KBM-7 (cell line): ENCODE measurements at places on chromosomes 5 and 9.

DNA sequence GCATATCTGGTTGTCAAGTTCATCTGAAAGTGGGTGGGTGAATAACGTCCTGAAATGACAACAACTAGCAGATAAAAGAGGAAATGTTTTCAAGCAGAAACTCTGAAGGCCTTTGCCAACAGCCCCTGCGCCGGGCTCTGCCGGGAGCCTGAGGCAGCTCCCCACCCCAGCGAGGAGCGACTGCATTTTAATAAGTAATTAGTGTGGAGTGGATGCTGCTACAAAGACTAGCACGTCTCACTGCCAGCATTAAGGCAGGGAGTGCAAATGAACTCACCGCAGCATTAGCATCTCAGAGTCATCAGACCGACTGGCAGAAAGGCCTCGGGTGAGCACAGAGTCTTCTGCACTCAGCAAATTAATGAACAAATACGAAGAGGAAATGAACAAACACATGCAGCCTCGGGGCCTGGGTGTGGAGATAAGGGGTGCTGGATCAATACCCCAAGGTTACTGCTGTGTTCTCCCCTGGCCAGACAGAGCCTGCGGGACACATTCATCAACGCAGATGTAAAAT, 63.8 kb downstream of the VAV2 start:
- DNase-seq: no peak

- peak; percentile 73 for DNase-seq
Observed at GRCh38 chr5:54313311-54314270, 3.2 kb upstream of the ARL15 start.

DNA sequence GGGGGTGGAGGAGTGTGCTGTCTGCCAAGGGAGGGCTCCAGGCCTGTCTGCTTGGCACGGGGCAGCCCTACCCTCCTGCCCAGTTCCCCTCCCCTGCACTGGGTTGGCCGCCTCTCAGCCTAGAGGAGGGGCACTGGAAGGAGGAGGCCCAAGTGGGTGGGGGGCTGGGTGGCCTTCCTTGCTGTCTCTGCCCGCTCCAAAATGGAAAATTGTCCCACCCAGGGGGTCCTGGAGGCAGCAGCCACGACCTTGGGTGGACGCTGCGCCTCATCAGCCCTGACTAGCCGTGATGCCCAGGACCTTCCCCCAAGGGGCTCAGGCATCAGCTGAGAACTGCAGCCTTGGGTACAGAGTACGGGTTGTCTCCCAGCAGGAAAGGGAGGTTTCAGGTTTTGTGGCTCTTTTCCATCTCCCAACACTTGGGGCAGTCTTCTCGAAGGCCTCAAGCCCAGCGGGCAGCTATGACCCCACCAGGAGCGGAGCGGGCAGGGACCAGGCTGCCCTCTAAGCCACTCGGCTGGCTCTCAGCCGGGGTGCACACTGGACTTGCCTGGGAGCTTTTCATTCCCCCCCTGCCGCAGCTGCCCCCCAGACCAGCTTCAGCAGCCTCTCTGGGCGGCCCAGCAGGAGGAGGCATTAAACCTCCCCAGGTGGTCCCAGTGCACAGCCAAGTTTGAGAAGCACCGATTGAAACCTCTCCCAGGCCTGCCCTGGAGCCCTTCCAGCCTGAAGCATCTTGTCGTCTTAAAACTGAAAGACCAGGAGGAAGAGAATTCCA, 20.6 kb downstream of the NTNG2 start:
- DNase-seq: no peak

DNA sequence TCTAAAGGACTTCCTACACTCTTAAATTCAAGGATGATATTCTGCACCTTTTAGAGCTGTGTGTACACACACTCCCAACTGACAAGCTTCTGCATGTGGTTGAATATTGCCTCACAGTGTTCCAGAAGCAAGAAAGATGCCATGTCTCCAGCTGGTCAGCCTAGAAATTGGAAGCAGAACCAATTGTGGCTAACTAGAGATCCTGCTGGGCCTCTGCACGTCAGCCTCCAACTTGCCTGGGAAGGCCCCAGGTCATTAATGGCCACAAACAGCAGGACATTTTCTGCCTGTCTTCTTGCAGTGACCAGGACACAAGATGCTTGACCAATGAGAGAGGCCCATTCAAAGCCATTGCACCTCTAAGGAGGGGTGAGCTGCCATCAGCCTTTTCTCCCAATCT, 571.9 kb upstream of the BRINP1 start:
- no peak for DNase-seq

GRCh38 chr5:133006653-133007052, 19.7 kb downstream of the ZCCHC10 start:
- no peak for DNase-seq

GRCh38 chr9:132183715-132184114, 21.9 kb downstream of the NTNG2 start:
- no peak for DNase-seq

DNA sequence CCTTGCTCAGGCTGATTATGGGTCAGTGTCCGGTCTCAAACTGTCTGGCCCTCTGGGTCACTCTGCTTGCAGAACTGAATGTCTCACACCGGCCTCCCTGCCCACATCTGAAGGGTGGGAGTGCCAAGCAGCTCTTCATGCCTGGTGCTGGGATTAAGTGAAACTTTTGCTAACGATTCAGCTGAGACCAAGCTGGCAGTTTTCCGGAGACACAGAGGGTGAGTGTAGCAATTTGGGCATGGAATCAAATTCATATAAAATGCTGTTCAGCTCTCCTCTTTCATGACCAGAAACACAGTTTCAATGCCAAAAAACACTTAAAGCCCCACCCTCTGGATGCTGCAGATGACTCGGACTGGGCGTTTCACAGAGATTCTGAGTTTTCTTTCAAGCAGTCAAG, 207.5 kb downstream of the NXNL2 start:
- no peak for DNase-seq

DNA sequence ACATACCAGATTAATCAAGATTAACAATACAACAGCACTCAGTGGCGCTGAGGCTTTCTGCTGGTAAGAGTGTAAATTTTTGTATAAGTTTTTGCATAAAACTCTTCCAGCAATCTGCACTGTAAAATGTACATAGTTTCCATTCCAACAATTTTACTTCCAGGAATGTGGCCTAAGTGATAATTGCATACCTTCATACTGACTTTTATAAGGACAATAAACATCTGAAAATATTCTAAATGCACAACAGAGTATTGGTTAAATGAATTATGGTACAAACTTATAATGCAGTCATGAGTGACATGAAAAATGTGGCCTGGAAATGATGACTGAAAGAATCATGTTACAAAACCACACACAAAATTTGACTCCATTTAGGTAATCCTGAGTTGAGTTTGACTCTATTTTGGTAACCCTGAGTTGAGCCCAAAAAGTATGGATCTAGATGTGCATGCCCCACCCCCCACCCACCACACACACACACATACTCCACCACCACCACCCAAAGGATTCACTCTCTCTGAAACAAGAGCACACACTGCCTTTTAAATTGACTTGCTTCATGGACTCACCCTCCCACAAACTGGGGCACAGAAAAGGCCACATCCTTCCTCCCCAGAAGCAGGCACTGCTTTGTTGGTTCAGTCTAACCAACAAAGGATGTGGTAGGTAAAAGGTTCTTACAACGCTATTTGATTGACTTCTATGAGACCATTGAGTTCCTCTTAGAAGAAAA, 137.6 kb downstream of the SUSD1 start:
- DNase-seq: peak; percentile 94

DNA sequence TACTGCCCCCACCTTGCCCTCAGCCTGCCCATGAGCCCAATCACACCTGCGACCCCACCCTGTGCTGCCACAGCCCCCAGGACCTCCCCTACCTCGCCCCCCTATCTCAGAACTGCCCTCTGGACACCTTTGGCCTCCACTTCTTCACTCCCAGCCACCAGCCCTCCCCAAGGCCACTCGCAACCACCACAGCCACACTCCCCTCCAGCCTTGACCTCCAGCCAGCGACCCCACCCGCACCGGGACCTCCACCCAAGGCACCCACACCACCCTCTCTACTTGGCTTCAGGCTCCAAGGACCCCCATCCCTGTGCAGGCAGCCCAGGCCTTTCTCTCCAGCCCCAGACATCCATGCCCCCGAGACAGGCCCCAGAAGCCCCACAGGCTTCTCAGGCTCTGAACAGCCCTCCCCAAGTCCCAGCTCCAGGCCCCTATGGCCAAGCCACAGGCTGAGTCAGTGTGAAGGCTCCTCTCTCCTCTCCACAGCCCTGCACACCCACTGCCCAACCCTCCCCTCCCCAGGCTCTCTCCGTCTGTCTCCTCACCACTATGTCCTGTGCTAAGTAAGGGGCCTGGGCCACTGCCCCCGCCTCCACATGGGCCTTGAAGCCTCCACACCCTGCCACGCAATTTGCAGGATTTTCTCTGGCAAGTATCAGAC, 2.0 kb downstream of the AK1 start:
- no peak for DNase-seq

DNA sequence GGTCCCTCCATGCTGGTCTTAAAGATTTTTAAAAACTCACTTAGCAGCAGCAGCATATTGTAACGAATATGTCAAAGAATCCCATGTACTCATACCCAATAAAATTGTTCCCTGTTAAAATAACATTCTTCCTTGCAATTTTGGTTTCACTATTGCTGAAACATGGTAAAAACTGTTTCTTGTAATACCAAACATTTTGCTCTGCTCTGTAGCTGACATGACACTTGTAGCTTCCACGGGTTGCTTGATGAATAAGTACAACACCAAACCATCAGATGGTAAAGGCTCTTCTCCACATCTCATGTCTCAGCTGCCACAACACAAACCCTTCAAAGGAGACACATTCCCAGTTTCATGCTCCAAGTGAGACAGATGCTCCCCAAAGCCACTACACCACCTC, 180.7 kb upstream of the PTGER4 start:
- DNase-seq: no peak

- DNase-seq: no peak
Observed at GRCh38 chr5:132104556-132104955, 31.0 kb downstream of the CSF2 start.

GRCh38 chr5:107893642-107894041, 222.9 kb upstream of the EFNA5 start:
- peak; percentile 27 for DNase-seq

DNA sequence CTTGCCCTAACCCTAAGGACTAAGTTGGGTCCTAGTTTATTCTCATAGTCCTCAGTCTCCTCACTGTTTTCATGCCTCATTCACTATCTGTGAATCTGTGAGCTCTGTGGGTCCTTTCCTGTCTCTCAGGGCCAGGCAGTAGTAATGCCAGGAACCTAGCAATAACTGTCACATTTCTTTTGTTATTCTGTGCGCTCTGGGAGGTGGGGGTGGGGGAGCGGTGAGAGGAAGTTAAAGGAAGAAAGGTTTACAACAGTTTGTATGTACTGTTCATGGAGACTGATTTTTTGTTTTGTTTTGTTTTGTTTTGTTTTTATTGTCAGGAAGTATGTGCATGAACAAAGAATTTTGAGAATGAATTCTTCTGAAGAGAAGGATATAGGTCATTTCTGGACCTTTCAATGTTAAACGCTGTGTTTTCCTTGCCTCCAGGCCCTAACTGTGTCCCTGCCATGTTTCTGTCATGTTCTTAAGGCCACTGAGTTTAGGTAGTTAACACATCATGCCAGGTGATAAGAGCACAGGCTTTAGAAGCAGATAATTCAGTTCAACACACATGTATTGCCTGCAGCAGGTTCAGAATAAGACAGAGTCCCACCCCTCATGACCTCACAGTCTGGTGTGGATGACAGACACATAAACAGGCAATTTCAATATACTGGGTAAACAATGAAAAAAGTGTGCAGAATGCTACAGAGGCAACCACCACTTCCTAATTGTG, 13.3 kb upstream of the FEM1C start:
- DNase-seq: peak; percentile 71

DNA sequence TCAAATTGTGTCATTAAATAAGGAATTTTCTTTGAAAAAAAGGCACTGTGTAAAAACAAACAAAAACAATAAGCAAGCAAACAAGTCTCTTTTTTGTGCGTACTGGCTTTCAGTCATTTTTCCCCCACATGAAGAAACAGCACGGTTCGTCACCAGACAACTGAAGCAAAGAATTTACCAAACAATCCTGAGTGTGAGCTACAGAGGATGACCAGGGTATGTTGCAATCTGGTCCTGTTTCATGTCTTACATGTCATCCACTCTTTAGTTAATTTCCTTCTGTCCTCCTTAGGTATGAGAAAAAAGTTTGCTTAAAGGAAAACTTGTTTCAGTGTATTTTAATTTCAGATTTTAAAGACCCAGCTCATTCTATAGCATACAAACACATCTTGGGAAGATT, 1080.7 kb upstream of the NUDT12 start:
- DNase-seq: no peak

- DNase-seq: peak; percentile 82
Observed at GRCh38 chr5:143051244-143052058, 281.3 kb downstream of the ARHGAP26 start.

DNA sequence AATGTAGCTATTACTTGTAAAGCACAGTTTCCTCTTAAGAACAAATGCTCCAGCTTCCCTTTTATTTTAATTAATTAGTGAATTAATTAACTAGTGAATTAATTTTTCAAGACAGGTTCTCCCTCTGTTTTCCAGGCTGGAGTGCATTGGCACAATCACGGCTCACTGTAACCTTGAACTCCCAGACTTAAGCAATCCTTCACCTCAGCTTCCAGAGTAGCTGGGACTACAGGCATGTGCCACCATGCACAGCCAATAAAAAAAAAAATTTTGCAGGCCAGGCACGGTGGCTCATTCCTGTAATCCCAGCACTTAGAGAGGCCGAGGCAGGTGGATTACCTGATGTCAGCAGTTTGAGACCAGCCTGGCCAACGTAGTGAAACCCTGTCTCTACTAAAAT, 44.1 kb downstream of the FCHO2 start:
- no peak for DNase-seq

DNA sequence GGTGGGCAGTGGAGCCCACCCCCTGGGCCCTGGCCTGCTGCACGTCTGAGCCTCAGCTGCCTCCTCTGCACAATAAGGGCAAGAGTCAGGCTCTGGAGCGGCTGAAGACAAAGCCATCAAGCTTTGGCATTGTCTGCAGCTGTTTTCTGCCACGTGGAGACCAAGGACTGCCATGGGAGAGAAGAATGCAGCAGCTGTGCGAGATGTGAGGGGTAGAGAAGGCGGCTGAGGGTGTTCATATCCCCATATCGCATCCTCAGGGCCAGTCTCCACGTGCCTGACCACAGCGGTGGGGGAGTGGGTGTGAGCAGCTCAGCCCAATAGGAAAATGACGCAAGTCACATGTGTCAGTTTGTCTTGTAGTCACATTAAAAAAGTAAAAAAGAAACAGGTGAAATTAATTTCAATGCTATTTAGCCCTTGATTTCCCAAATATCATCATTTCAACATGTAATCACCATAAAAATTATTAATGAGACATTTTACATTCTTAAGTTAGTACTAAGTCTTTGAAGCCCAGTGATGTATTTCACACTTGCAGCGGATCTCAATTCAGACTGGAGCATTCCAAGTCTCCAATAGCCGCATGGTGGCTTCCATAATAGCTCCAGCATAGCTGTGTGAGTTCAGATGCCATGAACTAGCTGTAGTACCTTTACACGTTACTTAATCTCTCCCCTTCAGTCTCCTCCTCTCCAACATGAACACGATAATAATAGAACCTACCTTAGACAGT, 6.6 kb downstream of the C1QTNF2 start:
- DNase-seq: no peak

GRCh38 chr5:64417390-64417789, 88.4 kb upstream of the RGS7BP start:
- DNase-seq: no peak
